ENCODE measurements at places on chromosomes 6 and 20.

GRCh38 chr20:59157064-59157463 is 6.6 kb upstream of the ZNF831 start:
- no peak for DNase-seq

- DNase-seq = no peak
These were observed 70.8 kb downstream of the CHMP4B start for GRCh38 chr20:33881989-33882388.

DNA sequence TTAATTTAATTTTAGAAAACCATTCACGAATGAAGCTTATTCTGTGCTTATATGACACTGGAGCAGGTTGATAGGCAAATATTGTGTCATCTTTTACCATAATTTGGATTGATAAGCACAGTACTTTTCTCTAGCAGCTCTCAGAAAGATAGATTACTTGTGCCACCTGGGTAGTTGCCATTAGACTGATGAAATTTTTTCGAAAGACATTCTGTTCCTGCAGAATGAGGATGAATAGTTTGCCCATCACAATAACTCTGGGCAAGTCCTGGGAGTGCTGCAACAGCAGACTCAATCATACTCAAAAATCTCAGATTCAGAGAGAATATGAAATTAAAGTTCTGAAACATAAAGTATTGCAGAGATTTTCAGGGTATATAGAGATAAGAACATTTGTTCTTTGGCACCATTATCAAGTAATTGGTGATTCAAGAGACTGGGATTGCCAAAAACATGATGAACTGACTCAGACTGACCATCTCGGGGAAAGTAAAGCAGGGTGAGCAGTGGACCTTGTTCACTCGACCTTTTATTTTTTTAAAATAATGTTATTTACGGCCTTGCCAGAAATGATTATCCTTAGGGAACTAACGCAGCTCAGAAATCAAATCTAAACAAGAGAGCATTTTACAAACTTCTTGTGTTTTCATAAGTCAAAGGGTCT is 65.8 kb upstream of the PTCHD4 start:
- DNase-seq = no peak

GRCh38 chr20:41245086-41245707 is 72.3 kb downstream of the ZHX3 start:
- no peak for DNase-seq

DNA sequence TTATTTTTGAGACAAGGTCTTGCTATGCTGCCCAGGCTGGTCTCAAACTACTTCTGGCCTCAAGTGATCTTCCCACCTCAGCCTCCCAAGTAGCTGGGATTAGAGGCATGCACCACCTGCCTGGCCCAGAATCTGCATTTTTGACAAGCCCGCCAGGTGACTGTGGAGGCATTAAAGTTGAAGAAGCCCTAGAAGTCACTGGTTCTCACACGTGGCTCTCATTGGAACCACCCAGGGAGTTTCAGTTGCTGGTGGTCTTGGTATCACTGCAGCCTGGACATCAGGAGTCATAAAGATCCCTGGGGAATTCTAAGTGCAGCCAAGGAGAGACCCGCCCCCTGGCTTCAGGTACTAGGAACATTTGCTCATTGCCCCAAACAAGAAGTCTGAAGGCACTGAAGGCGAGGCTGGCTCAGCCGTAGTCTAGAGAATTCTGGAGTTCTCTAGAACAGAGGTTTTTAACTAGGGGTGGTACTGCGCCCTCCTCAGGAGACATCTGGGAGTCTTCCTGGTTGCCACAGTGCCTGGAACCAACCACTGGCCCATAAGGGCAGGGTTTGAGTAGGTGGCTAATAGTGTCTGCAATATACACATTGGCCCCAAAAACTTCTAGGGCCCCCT is 182.8 kb downstream of the ZMYND8 start:
- no peak for DNase-seq

DNA sequence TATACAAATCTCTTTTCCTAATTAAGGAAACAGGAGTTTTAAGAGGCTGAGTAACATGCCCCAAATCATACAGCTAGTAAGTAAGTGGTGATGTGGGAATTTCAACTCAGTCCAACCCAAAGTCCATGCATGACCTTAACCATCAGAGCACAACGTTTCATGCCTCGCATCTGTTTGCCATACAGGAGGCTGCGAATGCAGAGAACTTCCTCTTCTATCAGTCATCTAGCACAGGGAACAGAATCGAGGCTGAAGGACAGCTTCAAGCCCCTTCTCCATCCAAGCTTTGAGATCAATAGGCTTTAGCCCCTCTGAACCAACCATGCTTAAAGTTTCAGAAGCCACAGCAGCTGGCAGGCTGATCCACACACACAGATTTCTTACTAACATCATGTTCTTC is 113.2 kb downstream of the MAFB start:
- no peak for DNase-seq

DNA sequence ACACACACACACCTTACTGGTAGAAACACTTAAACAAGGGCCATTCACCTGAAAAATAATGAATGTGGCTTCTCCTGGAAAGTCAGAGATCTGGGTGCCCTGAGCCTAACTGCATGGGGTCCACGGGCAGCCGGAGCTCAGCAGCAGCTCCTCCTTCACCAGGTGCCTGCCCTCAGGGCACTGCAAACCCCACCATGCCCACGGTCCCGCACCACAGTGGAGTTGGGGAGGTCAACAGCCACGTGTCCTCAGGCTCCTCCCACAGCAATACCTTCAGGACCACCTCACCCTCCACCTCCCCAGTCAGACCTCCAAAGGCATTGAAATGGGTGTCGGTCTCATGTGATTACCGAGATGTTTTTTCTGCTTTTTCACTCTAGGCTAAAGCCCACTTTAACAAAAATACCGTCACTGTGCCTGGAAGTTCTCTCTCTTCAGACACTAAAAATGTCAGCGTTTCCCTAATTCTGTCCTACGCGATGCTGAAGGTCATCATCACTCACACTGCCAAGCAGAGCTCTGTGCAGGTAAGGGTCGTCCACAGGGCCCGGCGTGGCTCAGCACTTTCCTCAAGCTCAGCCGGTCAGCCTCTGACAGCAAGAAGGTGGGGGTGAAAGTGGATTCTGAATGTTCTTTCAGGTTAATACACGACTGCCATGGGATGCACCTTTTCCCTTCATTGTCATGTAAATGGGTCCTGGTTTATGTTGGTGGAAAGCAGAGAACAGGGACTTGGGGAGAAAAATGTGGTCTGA is 48.9 kb downstream of the CDK5RAP1 start:
- DNase-seq = no peak

GRCh38 chr20:4299773-4300172 is 284.4 kb upstream of the RNF24 start:
- no peak for DNase-seq

DNA sequence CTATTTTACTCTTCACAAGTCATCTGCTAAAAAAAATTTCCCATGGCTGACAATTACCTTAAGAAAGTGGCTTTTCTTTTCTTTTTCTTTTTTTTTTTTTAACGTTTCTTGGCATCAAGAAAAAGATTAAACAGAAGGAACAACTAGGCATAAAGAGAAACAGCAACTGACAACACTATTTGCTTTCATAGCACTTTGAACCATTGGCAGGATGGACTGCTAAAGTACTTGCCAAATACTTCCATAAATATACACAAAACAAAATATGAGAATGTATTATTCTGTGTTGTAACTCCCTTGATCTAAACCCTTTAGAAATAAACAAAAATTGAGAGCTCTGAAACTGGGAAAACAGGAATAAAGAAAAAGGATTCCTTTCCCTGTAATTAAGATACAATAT is 20.0 kb upstream of the PLN start:
- DNase-seq = no peak

GRCh38 chr6:28203201-28203600 is 21.9 kb upstream of the ZSCAN9 start:
- DNase-seq = no peak

- DNase-seq = no peak
These were observed 140.1 kb downstream of the CEBPB start for GRCh38 chr20:50330504-50331313.

DNA sequence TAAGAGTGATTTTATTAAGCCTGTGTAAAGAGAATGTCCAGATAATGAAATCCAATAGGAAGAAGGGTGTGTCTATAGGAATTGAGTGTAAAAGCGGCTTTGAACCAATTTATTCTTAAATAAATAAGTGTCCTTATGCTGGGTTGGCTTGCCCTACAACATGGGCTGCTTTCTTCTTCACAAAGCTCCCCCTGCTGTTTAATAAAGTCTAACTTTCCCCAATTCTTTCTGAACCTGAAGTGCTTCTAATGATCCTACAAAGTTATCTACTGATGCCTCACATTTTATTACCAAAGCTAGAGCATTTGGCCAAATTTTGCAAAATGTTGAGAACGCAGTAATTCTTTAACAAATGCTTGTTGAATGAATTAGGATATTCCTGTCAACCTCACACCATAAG is 36.3 kb upstream of the SIRT5 start:
- no peak for DNase-seq

GRCh38 chr20:44776980-44777379 is 31.3 kb downstream of the KCNK15 start:
- DNase-seq = peak; percentile 48

- DNase-seq = no peak
These were observed 236.4 kb upstream of the ASCC3 start for GRCh38 chr6:101117393-101118135.

- DNase-seq = no peak
These were observed 765.9 kb downstream of the BCKDHB start for GRCh38 chr6:80872199-80872950.

DNA sequence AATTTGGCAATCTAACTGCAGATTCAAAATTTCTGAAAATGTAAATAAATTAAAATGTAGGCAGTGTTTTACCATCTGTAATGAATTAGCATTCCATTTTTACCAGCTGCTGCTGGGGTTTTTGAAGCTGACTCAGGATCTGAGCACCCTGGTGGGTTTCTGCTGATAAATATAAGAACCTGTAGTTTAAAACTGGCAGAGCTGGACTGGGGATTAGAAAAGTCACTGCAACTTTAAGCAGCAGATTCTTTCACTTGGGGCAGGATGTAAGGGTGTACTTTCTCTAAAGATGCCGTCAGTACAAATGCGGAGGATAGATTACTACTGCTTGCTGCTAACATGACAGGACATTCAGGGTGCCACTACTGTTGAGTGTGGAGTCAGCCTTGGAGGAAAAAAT is 341.8 kb downstream of the CDKAL1 start:
- DNase-seq = no peak

GRCh38 chr6:34202329-34203201 is 34.1 kb upstream of the HMGA1 start:
- DNase-seq = no peak

DNA sequence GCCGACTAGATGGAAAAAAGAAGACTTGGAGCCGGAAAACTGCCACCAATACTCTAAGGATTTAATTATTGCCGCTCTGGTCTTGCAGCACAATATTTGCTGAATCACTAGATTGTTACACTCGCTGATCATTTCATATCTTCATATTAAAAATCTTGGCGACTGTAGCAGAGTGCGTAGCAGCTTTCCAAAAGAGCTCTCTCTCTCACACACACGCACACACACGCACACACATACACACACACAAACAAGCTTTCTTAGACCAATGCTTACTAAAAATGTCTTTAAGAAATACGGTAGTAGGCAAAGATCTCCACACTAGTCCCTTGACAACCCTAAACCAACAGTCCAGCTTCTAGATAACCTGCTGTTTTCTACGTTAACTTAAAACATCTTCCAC is 7.7 kb downstream of the GRIK2 start:
- DNase-seq = no peak

DNA sequence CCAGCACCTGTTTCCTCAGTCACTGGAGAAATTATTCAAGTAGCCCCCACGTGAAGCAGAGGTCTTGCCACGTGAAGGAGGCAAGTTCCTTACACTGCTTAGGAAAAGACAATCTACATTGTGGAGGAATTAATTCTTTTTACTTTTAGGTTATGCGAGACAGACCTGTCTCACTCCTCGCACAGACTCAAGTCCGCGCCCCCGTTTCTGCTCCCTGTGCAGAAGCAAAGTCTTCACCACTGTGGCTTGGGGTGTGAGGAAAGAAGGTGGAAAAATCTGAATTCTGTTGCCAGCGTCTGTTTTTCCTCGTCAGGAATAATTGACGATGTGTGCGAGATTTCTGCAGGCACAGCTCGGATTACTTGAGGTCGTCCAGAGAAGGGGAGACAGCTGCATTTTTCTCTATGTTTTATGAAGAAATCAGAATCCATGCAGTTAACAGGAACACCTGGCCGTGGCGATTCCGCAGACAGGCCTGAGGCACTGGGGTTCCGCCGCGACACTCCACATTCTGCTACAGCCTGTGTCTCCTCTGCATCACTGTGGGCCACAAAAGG is 185.1 kb downstream of the SMOC2 start:
- DNase-seq = no peak

DNA sequence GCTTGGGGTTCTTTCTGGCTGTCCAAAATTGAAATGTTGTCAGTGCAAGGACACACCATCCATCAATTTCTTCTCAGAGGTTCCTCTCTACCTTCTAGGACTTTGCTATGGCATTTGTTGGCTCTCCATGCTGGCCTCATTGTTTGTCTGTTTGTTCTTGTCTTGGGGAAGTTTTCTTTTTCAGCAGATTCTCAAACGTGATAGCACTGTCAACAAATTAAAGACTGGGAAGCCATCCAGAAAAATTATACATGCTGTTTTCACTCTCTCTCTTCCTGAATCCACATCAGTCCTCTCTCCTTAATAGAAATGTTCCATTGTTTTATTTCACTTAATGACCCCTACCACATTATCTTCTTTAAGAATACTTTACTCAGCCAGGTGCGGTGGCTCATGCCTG is 130.4 kb downstream of the PCSK2 start:
- no peak for DNase-seq

GRCh38 chr6:31460361-31461025 is 37.5 kb upstream of the MICB start:
- no peak for DNase-seq

- peak; percentile 16 for DNase-seq
These were observed 2.5 kb upstream of the TMEM14C start for GRCh38 chr6:10720265-10720959.

- no peak for DNase-seq
These were observed 93.2 kb downstream of the FOXO3 start for GRCh38 chr6:108653949-108654348.

DNA sequence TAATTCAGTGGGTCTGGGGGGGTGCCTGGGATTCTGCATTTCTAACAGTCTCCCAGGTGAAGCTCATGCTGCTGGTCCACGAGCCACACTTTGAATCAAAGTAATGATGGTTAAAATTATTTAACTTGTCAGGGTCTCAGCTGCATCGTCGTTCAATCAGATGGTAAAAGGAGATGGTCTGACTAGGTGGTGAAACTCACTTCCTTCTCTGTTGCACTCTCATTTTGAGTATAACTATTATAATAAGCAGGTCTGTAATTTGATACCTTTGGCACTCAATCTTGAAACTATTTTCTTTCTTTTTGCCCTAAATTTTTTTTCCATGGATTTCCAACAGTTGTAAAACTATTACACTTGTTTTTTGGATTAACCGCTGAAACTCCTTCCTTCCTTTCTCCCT is 292.5 kb downstream of the FARS2 start:
- DNase-seq = no peak

- DNase-seq = no peak
These were observed 53.8 kb upstream of the SLC22A23 start for GRCh38 chr6:3510617-3511016.

Data from renal cortex interstitium (tissue), 15 donors.